Uterus (tissue), 4 donors: ENCODE measurements at places on chromosomes 13 and 19. TPM values are rescaled to one million over a fixed set of nuclear protein-coding genes. Genes with fewer than 3 reads are reported as not detected.

Gene TNNT1
- 2.5 TPM for total RNA-seq

Gene TPTE2
- total RNA-seq = not detected

Gene MISP3
- total RNA-seq = not detected

Gene LRFN3
- total RNA-seq = 15.6 TPM

Gene CARS2
- 27.4 TPM for total RNA-seq

Gene HTR2A
- total RNA-seq = 5.1 TPM

Gene GGACT
- total RNA-seq = 1.9 TPM

Gene FGF22
- not detected for total RNA-seq

Gene CABP5
- total RNA-seq = not detected

Gene DCLK1
- total RNA-seq = 9.7 TPM

Gene CPT1C
- 19.1 TPM for total RNA-seq

Gene ZNF667
- total RNA-seq = 20.7 TPM

Gene EPN1
- 27.9 TPM for total RNA-seq

Gene OR10H1
- not detected for total RNA-seq

Gene TMEM259
- 52.1 TPM for total RNA-seq

Gene TMEM221
- total RNA-seq = not detected

Gene MEIS3
- 28.9 TPM for total RNA-seq

Gene DPF1
- not detected for total RNA-seq
